ENCODE measurements at places on chromosomes 6 and 20.

DNA sequence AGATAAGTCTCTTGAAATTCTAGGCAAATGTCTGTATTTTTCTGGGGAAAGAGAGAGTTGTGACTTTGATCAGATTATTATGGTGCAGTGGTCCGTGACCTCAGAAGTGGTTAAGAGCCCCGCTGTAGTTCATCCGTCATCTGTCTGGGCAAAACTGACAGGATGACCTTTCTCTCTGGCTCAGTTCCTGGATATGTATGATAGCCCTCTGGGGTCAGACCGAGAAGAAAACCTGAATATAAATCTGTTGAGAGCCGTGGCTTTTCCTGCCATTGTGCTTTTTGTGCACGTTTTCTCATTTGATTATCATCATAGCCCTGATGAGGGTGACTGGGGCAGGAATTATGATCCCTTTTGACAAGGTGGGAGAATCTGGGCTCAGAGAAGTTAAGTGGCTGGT is 26.5 kb downstream of the GHRH start:
- no peak for DNase-seq

DNA sequence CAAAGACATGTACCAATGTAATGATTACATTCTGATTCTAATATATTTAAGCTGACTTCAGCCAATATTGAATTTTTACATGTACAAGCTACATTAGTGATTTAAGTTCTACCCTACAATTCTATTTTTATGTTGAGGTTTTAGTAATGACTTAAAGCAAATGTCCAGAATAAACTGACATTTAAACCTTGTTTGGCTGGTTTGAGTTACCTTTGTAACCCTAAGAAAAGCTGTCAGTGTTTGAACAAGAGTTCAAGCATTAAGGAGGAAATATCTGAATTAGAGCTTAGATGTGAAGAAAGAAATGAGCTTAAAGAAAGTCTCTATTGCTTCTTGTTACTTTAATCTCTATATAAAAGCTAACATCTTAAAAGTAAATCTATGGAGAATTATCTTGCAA is 710.6 kb upstream of the EPHA7 start:
- DNase-seq, result no peak

- no peak for DNase-seq
Measured at GRCh38 chr20:33685328-33686099, 671 bp downstream of the E2F1 start.

DNA sequence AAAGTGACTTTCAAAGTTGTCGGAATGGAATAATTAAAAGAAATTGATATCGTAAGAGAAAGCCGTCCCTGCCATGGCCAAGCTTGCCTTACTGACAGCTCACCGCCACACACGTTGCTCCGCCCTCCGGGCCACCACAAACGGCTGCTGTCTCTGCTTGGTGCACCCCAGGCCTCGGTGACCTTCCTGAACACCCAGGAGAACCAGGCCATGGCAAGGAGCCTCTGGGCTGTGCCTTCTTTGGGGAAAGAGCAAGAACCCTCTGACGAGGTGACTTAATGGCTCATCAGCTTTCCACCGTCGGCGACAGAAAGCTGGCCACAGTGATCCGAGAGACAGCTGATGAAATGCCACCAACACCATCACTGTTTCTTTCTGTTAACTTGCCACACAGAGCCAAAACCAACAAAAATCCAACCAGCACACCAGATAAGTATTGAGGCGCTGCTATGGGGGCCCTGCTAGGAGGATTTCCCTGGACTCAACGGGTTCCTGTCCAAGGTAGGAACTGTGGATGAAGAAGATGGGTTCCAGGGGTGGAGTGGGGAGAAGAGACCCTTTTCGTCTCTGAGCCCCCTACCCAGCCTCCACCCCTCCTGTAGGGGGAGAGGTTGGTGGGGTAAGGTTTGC is 61.4 kb downstream of the NPEPL1 start:
- no peak for DNase-seq

- no peak for DNase-seq
Measured at GRCh38 chr6:166411271-166411670, 28.5 kb upstream of the MPC1 start.

DNA sequence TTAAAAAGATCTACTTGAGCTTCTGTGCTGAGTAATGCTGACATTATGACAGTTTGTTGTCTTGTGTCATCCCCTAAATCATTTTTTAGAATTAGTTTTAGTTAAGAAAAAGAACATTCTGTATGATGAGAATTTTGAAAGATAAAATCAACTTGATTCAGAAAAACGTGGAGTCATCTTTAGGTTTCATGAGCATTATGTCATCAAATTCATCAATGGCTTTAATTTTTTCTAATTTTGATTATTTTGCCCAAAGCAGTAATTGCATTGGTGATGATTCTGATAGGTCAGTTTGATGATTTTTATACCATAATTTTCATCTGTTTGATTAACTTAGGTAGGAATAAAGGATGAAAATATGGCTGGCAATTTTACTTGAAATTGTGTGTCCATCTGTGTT is 26.6 kb upstream of the ADGRF4 start:
- DNase-seq, result no peak

DNA sequence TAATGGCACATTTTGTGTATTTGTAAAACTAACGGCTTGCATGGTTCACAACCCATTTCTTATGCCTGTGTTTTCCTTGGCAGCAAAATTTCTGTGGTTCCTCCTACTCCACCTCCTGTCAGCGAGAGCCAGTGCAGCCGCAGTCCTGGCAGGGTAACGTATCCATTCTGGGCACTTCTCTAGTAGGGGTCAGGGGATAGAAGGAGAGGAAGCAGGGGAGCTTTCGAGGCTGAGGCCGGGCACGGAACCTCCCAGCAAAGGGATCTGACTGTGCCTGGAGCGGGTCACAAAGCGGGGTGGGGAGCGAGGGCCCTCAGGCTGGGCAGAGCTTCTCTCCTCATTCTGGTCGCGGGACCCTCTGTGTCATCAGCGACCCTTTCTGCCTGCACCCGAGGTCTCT is 58.4 kb downstream of the SYTL3 start:
- DNase-seq, result no peak

DNA sequence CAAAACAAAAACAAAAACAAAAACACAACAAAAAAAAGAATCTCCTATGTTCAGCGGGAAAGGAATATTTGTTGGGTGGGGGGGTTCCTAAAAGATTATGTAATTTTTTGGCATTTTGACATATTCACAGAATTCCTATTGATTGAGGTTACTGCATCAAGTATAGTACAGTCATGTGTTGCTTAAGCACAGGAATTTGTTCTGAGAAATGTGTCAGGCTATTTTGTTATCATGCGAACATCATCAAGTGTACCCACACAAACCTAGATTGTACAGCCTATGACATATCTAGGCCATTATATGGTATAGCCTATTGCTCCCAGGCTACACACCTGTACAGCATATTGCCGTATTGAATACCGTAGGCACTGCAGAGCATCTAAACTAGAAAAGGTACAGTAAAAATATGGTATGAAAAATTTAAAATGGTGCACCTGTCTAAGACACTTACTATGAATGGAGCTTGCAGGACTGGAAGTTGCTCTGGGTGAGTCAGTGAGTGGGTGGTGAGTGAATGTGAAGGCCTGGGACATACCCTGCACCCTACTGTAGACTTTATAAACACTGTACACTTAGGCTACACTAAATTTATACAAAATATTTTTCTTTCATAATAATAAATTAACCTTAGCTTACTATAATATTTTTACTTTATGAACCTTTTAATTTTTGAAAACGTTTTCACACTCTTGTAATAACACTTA is 110.6 kb downstream of the CDKAL1 start:
- no peak for DNase-seq

- no peak for DNase-seq
Measured at GRCh38 chr6:144767051-144767450, 481.9 kb downstream of the UTRN start.

DNA sequence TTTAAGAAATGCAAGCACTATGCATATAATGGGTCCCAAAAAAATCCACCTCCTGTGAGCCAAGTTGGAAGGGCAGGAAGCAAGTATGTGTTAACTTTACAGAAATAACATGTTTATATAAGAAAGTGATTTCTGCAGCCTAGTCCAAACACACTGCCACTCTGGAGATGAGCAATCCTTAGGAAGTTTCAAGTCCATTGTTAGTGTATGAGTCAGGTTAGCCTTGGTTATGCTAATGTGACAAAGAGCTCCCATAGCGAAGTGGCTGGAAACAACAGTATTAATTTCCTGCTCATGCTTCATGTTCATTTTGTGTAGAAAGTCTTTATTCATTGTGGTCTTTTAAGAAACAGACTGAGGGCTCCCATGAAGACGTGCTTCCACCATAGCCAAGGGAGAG is 121.4 kb downstream of the TBXT start:
- DNase-seq, result no peak

DNA sequence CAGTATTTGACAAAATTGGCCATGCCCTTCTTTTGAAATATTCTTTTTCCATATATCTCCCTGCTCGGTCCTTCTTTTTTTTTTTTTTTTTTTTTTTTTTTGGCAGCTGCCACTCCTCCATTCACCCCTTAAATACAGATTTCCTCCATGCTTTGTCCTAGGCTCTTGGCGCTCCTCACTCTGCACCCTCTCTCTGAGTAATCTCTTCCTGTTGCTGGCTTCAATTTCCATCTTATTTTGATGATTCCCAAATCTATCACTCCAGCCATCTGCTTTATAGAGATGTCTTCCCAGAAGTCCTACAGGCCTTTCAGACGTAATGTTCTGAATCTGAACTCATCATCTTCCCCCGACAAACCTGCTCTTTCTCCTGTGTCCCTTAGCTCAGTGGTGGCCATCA is 12.8 kb upstream of the KLHL32 start:
- DNase-seq, result no peak

GRCh38 chr6:94361304-94362060 is 942.1 kb upstream of the EPHA7 start:
- DNase-seq, result no peak

GRCh38 chr6:170480050-170480692 is 72.9 kb downstream of the PSMB1 start:
- no peak for DNase-seq

DNA sequence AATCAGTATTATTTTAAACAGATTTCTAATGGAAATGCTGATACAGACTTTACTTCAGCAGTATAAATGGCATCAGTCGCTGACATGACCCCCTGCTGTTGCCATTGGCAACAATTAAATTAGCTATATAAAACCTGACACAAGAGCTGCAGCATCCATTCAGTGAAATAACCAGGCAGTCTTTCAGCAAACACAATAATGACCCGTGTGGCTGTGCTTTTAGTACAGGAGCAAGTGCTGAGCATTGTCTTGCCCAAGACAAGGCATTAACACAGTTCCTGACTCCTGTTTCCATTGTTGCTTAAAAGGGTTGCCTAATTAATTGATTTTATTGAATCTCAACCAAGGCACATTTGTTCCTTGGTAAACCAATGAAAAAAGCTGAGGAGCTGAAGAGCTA is 382.1 kb downstream of the HACE1 start:
- DNase-seq, result no peak

DNA sequence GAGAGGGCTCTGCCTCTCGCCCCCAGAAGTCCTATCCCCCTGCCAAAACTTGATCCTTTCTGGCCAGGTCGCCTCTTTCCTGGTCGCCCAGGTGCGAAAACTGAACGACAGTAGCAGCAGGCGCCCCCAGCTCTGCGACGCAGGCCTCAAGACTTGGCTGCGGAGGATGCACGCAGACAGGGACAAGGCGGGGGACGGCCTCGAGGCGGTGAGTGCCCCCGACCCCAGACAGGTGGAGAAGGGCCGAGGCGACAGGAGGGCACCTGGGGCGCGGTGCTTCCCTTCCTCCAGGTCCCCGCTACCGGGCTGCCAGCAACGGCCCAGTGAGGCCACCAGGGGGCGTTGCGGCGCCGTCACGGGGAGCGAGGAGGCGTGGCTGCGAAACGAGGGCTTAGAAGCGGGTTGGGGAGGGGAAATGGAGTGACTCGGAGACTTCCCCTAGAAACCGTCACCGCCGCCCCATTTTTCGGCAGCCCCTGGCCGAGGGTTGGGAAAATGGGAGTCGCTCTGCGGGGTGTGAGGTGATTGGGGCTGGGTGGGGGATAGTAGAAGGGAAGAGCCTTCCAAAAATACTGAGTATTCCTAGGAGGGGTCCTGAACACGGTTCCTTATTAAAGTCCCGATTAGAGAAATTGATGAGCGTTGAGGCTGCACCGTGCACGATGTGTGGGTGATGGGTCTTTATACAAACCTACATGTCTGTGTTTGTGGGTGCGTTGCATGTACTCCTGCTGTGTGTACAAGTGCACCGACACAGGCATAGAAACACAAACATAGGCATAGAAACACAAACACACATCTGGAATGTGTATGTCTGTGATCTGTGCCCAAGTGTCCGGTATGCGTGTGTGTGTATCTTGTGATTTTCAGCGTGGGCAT is 44.6 kb downstream of the ARHGAP40 start:
- DNase-seq, result peak; percentile 87

DNA sequence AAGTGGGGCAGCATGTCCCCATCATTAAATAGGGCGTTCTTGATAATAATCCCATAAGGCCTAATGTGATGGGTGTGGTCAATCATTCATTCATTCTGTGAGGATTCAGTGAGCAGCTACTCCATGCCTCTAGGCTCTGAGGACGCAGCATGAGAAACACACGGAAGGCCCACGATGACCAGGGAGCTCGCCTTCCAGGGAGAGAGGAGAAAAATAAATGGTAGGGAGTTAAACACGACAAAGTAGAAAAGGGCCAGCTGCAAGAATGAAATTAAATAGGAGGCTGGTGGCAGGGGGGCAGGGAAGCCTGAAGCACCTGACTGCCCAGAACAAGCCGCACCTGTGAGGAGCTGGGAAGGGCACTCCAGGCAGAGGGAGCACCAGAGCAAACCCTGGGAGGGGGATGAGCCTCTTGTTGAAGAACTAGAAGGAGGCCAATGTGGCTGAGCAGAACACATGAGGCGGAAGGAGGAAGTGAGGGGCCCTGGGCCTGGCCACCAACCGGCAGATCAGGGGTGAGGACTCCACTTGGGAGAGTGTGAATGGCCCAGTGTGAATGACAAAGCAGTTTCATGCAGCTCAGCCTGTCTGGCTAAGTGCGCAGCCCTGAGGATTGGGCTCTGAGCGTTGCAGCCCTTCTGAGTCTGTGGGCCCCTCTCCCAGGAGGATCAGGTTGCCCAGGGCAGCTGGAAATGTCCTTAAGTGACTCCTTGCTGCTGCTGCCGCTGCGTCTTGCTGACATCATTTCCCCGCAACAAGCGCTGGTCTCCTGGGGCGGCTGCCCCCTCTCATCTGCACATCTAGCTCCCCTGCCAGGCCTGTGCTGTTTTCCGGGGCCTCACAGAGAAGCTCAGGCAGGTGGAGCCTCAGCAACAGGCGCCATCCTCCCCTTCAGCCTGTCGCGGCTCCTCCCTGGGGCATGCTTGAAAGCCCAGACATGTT is 99.9 kb downstream of the CDH26 start:
- peak; percentile 18 for DNase-seq

Data from CD4-positive, alpha-beta T cell treated with Interleukin-6 at 100 ng/mL for 8 hours (primary cell).